ENCODE measurements at places on chromosomes 4 and X.
A peak's percentile ranks its signal among the peaks of the same experiment; 100 is the strongest.

GRCh38 chr4:139903845-139904244 lies 238.2 kb downstream of the MGST2 start:
- no peak for DNase-seq

DNA sequence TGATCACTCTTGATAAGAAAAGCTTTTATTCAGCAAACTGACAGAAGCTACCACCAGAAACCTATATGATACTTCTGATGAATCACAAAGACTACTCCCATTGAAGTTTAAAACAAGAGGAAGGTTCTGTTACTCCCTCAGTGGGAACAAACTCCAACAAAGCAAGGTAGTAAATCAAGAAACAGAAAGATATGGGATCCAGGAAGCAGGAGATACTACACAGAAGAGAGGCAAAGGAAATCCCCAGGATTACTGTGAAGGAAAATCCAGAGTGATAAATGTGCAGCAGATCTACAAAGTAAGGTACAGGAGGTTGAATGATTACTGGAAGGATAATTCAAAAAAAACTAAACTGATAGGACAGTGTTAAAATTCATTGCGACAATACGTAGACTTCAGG lies 222.4 kb downstream of the HHIP start:
- DNase-seq = no peak

- DNase-seq = no peak
Observed at GRCh38 chrX:132407691-132408090, 81.1 kb downstream of the MBNL3 start.

DNA sequence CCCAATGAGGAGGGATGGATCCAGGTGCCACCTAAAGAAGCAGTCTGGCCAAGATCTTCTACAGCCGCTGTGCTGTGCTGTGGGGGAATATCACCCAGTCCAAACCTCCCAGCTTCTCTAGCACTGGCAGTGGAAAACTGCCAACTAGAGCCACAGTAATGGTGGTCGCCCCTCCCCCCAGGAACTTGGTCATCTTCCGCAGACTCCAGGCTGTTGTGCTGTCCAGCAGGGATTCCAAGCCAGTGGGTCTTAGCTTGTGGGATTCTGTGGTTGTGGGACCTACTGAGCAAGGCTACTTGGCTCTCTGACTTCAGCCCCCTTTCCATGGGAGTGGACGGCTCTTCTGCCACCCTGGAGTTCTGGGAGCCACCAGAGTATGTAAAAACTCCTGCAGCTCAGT lies 18.2 kb downstream of the GPRASP1 start:
- peak; percentile 8 for DNase-seq

- peak; percentile 38 for DNase-seq
Observed at GRCh38 chr4:2482693-2483092, 13.8 kb downstream of the RNF4 start.

DNA sequence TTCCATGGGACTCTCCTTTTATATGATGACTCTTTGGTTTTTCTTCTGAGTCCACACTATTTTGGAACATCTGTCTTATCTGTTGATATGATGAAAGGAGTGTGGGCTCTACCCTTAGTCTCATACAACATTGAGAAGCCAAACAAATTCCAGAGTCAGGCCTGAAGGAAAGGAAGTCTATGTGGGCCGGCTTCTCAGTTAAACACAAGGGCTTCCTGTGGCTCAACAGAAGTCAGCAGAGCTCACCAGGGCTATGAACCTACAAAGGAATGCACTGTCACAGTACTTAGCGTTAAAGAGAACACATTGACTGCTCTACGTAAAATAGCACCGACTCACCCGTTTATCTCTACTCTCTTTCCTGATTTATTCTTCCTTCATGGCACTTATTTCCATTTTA lies 641.0 kb upstream of the FRG1 start:
- DNase-seq = no peak

DNA sequence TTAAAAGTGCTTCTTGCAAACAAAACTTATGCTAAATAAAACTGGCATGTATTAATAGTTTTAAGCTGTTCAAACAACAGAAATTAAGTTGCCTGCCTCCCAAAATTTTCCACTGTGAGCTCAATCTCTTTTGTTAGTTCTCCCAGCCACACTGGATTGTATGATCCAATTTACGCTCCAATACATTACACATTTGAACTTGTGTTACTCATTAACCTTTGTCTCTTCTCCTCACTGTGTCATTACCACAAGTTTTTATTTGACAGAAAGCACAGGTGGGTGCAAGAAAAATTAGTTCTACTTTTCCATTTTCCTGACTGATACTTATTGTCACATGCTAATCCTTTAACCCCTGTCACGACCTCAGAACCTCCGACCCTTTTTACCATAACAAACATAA lies 55.5 kb downstream of the SHISA3 start:
- DNase-seq = no peak

DNA sequence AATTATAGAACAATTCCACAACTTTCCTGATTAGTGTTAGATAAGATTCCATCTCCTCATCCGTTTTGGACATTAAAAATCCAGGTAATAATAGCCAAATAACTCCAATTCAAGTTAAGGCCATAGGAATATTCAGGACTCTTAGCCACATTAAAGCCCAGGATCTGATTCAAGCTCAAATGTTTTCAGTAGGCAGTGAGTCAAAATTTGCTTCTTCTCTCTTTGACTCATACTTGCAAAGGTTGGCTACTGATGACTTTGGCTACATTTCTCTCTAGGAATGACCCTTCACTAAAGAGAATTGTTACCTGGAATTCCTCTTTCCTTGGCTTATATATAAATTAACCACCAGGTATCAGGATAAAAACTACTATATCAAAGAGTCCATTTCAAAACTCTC lies 354.9 kb upstream of the HS3ST1 start:
- DNase-seq = no peak

DNA sequence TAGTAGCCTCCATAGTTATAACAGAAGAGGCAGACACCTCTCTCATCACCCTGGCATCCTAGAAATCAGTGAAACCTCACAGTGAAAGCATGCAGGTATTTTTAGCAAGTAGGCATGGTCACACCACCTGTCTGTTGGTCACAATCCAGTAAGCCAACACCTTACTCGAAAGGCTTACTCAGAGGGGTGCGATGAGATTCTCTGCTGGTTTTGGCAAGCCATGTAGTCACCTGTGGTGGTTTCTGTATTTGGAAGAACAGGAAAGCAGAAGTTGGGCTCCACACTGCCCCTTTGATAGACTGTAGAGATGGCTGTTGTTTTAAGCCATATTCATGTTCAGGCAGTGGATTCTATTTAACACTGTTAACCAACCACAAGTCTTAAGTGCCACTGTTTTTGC lies 134.7 kb downstream of the DCLK2 start:
- DNase-seq = no peak

- peak; percentile 56 for DNase-seq
Observed at GRCh38 chr4:55069248-55069647, 56.1 kb downstream of the KDR start.

DNA sequence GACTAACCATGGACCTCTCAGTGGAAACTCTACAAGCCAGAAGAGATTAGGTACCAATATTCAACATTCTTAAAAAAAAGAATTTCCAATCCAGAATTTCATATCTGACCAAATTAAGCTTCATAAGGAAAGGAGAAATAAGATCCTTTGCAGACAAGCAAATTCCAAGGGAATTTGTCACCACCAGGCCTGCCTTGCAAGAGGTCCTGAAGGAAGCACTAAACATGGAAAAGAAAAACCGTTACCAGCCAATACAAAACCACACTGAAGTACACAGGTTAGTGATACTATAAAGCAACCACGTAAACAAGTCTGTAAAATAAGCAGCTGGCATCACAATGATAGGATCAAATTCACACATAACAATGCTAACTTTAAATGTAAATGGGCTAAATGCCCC lies 156.6 kb downstream of the FAM13A start:
- peak; percentile 76 for DNase-seq

GRCh38 chr4:156901871-156902270 lies 69.7 kb downstream of the PDGFC start:
- DNase-seq = peak; percentile 43

DNA sequence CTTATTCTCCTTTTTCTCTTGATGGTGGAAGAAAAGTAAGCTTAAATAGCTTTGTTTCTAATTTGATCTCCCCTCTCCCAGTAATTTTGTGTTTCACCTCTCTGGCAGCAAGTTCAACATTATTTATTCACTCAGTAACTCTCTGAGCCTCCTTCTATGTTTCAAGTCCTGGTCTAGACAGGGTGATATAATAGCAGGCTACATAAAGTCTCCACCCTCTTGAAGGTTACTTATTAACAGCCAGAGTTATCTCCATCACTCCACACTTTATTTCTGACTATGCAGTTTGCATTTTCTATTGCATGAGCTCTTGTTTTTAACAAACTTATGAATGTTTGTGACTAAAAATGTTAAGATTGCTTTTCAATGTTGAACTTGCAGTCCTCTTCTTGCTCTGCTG lies 17.8 kb upstream of the ANOS1 start:
- no peak for DNase-seq

- peak; percentile 57 for DNase-seq
Observed at GRCh38 chr4:169059306-169060211, 49.5 kb upstream of the CBR4 start.

GRCh38 chr4:59161249-59161648 lies 2038.9 kb upstream of the ADGRL3 start:
- no peak for DNase-seq

- DNase-seq = no peak
Observed at GRCh38 chrX:63744850-63745394, 40.1 kb downstream of the ARHGEF9 start.

DNA sequence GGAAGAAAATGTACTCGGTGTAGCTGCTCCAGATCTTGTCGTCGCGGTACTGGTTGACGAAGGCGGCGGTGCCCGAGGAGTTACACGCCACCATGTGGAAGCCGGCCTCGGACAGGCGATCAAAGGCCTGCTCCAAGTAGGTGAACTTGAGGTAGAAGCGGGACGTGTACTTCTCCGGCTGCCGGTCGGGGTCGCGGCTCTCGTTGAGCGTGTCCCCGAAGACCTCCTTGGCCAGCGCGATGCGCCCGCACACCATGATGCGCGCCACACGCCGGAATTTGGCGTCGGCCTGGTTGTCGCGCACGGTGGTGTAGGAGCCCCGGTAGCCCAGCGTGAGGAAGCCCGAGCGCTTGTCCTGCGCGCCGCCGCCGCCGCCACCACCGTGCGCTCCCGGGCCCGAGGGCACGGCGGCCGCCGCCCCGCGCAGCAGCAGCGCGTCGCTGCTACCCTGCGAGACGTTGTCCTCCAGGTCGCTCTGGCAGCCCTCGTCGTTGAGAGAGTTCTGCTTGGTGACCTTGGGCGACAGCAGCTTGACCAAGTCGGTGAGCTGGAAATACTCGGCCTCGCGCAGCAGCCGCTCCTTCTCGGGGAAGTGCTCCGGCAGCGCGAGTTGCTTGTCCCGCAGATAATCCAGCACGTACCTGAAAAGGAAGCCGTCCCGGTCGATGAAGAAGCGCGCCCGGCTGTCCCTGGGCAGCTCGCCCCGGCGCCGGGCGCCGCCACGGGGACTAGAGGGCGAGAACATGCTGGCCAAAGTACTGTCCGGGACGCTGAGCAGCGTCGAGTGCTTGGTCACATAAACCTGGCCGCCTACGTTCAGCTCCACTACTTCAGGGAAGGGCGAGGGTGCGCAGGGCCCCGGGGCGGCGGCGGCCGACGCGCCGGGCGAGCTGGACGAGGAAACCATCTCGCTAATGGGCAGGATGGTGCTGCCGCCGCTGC lies 775 bp downstream of the KCTD8 start:
- no peak for DNase-seq

- DNase-seq = peak; percentile 60
Observed at GRCh38 chr4:20544645-20545044, 155.6 kb upstream of the PACRGL start.

GRCh38 chrX:10158279-10159144 lies 1.7 kb downstream of the CLCN4 start:
- no peak for DNase-seq

- DNase-seq = no peak
Observed at GRCh38 chrX:105502336-105502735, 281.8 kb upstream of the TEX13A start.

GRCh38 chr4:74969507-74970474 lies 36.9 kb downstream of the PARM1 start:
- no peak for DNase-seq

- no peak for DNase-seq
Observed at GRCh38 chr4:142826503-142827241, 19.4 kb downstream of the INPP4B start.

DNA sequence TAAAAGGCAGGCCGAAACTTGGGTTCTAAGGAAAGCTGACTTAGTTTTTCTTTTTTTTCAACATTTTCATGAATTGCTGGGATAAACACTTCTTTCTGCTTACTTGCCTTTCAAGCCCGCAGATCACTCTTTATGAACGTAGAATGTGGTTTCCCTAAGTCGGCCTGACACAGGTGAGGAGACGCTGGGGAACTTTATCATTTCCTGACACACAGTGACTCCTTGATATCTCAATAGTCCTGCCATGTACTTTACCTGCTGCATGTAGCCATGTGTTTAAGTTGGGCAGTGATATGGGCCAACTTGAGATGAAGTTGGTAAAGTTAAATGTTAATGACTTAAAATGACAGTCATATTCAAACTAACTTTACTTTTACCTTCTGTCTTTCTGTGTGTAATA lies 26.6 kb upstream of the SNCA start:
- no peak for DNase-seq

- DNase-seq = peak; percentile 82
Observed at GRCh38 chrX:70168238-70169188, 8.8 kb upstream of the DGAT2L6 start.

DNA sequence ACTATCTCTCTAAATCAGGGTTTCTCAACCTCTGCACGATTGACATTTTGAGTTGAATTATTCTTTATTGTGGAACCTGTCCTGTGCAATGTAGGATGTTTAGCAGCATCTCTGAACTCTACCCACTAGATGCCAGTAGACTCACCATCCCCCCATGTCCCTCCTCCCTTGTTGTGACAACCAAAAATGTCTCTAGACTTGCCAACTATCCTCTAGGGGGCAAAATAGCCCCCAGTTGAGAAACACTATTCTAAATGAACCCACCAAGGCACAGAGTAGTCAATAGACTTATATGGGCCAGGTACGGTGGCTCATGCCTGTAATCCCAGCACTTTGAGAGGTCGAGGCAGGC lies 49.1 kb upstream of the GAB1 start:
- no peak for DNase-seq

DNA sequence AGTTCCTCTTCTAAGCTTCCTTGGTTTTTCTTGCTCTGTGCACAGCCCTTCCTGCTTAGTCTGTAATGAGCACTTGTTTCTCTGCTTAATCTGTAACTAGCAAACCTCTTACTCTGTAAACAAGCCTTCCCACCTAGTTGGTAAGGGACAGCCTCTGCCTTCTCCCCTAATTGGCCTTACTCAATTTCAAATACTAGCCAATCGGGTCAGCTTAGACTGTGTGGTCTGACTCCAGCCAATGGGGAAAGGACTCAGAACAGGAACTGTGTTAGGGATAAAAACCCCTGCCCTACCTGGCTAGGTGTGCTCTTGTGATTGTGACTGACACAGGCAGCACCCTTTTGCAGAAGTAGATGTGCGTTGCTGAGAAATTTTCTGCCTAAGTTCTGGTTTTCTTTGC lies 136.5 kb upstream of the AADAT start:
- no peak for DNase-seq

DNA sequence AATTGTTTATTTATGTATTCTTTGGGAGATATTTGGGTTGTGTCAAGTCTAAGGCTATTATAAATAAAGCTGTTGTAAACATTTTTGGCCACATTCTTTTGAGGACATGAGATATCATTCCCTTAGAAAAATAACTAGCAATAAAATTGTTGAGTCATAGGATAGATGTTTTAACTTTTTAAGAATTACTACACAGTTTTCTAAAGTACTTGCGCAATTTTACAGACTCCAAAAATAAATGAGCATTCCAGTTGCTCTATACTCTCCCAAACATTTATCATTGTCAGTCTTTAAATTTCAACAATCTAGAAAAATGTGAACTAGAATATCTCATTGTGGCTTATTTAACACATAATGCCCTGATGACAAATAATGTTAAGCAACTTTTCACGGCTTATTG lies 189.1 kb upstream of the ADGRL3 start:
- peak; percentile 35 for DNase-seq
